ENCODE measurements at places on chromosomes 16 and 17.

DNA sequence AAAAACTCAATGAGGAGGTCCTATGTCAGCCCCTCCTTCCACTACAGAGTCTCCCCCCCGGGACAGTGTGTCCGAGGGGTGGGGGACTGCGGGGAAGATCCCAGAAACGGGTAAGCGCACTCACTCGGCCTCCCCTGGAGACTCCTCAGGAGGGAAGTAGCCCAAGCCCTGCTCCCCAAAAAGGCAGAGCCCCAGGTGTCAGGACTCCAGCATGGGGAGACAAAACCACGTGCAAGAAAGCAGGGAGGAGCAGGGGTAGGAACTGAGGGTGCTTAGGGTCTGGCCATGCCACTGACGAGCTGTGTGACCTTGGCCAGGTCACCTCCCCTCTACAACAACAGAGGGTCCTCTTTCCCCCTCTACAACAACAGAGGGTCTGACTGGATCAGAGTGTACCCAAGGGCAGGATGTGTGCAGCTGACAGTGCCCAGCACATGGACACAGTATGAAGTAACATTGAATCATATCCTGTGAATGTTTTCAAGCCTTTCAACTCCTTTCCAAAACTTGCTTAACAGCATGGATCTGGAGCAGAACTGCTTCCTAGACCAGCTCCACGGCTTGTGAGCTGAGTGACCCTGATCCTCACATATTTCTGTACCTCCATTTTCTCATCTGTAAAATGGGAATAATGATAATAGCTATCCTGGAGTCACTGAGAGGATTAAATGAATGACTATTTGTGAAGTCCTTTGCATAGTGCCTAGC, 2.1 kb upstream of the NAGS start:
- no peak for DNase-seq

- DNase-seq = no peak
These were observed 17.6 kb downstream of the TEX2 start for GRCh38 chr17:64245218-64246145.

DNA sequence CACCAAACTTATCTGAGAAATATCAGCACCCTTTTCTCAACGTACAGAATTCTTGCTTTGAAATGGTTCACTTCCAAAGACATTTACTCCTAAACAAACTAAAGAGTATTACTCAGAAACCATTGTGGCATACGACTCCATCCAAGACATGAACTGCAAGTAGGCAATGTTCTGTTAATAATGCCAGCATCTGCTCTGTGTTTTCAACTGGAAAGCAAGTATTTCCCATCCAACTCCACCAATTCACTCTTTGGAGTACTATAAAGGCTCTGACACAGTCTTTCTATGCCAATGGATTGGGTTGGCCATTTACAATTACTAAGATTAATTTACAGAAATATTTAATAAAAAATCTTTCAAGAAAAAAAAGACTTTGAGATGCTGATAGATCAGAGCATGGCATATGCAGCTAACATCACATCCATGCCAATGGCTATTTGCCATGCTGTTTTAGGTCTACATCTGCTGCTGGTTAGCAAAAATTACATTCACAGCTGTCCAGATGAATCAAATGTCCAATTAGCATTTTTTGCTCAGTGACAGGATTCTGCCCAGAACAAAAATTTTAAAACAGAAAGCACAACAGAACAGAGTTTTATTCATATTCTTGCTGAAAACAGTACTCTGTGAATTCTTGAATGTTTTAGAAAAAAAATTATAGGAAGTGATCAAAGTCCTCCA, 65.9 kb upstream of the HLF start:
- no peak for DNase-seq

DNA sequence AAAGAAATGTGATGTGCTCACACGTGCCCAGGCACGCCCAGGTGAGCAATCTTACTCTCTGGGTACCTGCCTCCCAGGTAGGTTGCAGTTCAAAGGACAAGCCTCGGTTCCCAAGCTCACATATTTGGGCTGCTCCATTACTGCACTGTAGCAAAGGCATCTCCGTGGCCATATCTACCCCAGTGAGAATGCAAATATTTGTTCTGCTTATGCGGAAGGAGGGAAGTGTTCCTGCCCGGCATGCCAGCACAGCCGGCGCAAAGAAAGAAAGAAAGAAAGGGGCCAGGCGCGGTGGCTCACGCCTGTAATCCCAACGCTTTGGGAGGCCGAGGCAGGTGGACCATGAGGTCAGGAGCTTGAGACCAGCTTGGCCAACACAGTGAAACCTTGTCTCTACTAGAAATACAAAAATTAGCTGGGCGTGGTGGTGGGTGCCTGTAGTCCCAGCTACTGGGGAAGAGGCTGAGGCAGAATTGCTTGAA, 30.7 kb downstream of the SLC43A2 start:
- no peak for DNase-seq

GRCh38 chr17:72631568-72631948, 460.9 kb downstream of the SLC39A11 start:
- DNase-seq = no peak

GRCh38 chr16:67883872-67884261, 818 bp upstream of the NRN1L start:
- peak; percentile 58 for DNase-seq

GRCh38 chr16:8668113-8668512, 6.3 kb upstream of the ABAT start:
- no peak for DNase-seq
